ENCODE measurements at places on chromosomes 5 and 9. TPM values are rescaled to one million over a fixed set of nuclear protein-coding genes. Genes with fewer than 3 reads are reported as not detected.

GRCh38 chr9:5764130-5764868, 68.6 kb downstream of the ERMP1 start:
- no peak for DNase-seq

GRCh38 chr9:120630333-120630732, 50.4 kb upstream of the CDK5RAP2 start:
- no peak for DNase-seq

DNA sequence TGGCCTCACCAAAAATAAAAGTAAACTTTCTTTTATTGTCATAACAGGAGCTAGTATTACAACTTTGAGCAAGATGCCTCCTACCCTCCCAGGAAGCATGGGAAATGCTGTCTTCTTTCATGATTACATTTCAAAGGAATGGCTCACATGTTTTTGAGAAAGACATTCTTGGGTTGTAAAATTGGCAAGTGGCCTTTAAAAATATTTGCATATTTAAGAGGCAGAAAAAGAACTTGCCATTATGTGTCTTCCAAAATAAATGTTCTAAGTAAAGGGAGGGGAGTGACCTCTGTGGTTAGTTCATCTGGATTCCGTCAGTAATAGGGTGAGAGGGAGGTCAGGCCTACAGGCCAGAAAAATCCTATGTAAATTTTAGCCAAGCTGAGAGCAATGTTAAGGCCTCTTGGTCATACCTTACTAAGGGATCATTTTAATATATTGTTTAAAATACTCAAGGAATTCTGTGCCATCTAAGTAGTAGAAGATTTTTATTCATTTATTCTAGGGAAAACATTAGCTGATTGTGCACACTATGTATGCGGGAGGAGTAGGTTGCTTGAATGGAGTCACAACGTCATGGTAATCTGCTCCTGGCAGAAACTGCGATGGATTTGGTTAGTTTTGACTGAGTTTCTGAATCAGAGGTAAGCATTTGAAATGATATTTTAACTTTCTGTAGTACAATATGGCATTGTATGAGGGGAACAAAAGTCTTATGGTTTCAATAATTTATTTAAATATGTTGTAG, 1485.7 kb upstream of the CDH9 start:
- no peak for DNase-seq

The SLC36A2 gene
- total RNA-seq = not detected

The LECT2 gene
- not detected for total RNA-seq

- no peak for DNase-seq
These were observed 303.0 kb upstream of the GRIA1 start for GRCh38 chr5:153187503-153187902.

The FASTKD3 gene
- total RNA-seq = 18.6 TPM

DNA sequence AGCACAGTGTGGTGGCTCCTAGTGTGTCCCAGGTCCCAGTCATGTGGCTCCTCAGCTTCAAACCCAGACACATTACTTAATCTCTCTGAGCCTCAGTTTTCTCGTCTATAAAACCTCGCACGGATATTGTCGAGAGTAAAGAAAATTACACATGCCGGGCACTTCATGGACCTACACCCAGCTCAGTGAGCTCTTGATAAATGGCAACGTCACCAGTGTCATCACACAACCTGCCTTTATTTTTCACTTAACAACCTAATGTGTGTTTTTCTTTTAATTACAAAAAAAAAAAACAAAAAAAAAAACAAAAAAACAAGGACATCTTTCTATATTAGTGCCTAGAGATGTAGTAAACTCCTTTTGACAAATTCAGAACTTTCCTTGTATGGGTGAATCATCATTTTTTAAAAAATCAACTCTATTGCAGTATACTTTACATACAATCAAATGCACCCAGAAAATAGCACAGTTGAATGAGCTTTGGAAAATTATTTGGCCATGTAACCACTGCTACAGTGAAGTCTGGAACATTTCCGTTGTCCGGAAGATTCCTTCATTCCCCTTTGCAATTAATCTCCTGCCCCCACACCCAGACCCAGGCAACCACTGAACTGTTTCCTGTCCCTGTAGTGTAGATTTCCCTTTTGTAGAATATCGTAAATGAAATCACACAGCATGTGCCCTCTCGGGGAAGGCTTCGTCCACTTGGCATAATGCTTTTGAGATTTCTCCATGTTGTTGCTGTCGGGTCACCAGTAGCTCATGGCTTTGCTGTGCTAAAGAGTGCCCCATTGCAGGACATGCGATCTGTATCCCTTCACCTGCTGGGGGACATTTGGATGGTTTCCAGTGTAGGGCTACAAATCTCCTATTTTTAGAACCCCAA, 100.4 kb upstream of the LARP1 start:
- no peak for DNase-seq

DNA sequence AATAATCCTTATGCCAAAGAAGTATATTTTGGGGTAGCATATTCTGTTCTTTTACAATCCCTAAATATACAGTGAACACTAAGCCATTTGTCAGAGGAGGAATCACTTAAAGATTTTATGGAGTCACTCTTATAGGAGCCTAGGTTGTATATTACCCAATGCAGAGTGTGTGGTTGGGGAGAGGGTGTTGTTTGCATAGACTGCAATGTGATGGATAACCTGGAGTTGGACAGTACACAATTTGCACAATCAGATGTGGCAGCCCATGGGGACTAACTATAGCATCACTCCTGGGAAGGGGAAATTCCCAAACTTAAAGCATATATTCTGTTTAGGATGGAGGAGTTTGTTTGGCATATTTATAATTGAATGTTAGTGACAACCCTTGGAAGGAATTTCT, 9.6 kb upstream of the NDFIP1 start:
- no peak for DNase-seq

The SHB gene
- 1.7 TPM for total RNA-seq

DNA sequence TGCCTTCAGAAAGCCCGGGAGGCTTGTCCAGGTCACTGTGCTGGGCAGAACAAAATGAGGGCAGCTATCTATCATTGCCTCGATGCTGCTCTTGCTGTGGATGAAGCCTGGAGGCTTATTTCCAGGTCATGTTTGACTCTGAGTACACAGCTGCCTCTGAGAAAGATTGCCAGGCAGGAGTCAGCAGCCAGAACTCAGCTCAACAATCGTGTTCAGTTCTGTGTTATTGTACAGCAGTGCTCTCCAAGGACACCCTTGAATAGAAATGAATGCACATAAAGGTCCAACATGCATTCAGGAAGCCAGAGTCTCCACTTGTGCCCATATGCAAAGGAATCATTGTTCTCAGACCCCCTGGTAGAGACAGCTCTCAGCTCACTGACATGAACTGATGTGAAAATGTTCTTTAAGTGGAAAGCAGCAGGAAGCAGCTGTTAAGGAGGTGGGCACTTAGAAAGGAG, 61.7 kb upstream of the ZFR start:
- no peak for DNase-seq

All from activated T-helper 1 cell treated with anti-CD3 and anti-CD28 coated beads, Interleukin-12 subunit alpha, Interleukin-12 subunit beta, Interleukin-2, Interleukin-4 antibody, amounts not matched to agents 30 ng/mL and 10 ng/mL and 1 ng/mL, durations not matched to agents 14 hours and 24 hours and 36 hours (primary cell).